CD4-positive, alpha-beta memory T cell (primary cell): ENCODE measurements at places on chromosomes 11 and 22. TPM values are rescaled to one million over a fixed set of nuclear protein-coding genes. Genes with fewer than 3 reads are reported as not detected.

GRCh38 chr11:122521626-122522025, 133.9 kb upstream of the UBASH3B start:
- H3K4me1 ChIP-seq, result no peaks in the 10 kb centered on the region
- no peak overlapping the region for H3K27ac ChIP-seq
- DNase-seq, result no peak
- H3K36me3 ChIP-seq, result no peaks in the 10 kb centered on the region
- H3K4me3 ChIP-seq, result no peak overlapping the region
- no peaks in the 10 kb centered on the region for H3K27me3 ChIP-seq

DNA sequence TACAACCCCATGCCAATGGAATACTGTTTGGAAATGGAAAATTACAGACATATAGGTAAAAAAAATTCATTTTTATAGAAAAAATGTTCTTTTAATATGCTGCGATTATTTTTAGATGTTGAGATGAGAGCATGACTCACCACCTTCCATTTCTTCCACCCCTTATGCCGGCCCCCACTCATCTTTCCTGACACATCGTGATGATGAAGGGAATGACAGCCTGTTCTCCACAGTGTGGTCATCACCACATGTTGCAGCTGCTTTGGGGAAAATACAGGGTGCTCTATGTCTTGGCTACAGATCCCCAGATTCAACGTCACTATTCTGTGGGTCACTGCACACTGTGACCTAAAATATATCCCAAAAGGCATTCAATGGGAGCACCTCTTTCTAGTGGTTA, 916.2 kb downstream of the METTL15 start:
- H3K27me3 ChIP-seq, result no peaks in the 10 kb centered on the region
- no peak for DNase-seq
- no peaks in the 10 kb centered on the region for H3K36me3 ChIP-seq
- no peak overlapping the region for H3K27ac ChIP-seq

- no peak for DNase-seq
- H3K27ac ChIP-seq, result no peak overlapping the region
- H3K27me3 ChIP-seq, result no peaks in the 10 kb centered on the region
- no peak overlapping the region for H3K4me3 ChIP-seq
Measured at GRCh38 chr11:63829823-63830489, 9.0 kb upstream of the MARK2 start.

GRCh38 chr22:48651981-48652538, 1175.6 kb downstream of the BRD1 start:
- no peaks in the 10 kb centered on the region for H3K27me3 ChIP-seq
- no peak overlapping the region for H3K27ac ChIP-seq
- DNase-seq, result no peak
- no peaks in the 10 kb centered on the region for H3K36me3 ChIP-seq
- H3K4me1 ChIP-seq, result no peaks in the 10 kb centered on the region
- H3K4me3 ChIP-seq, result no peak overlapping the region

DNA sequence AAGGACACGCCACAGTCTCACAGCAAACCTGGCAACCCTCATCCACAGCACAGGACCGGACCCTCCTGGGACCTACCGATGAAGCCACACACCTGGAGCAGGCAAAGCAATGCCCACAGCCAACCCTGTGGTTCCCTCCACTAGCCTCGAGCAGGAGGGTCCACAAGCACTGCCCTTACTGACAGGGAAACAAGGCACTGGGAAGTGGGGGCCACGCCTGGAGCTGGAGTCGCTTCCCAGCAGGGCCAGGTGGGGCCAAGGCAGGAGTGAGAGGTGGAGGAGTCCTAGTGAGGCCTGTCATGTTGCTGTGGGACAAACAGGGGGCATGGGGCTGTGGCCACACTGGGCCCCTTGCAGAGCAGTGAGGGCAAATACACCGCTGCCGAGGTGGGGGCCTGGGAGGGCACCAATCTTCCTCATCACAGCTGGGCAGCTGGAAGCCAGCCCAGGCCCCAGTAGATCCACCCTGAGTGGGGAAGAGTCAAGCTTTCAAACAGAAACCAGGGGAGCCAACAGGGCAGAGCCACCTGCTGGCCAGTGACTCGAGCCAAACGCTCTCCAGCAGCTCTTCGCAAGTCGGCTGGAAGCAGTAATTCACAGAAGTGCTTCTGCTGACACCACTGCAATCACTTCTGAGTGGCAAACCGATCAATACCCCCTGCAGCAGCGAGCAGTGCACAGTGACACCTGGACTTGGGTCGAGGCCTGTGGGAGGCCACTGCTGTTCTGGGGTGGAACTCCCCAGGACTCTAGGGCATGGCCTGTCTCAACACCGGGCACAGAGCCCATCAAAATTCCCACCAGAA, 13.7 kb downstream of the SULT4A1 start:
- no peaks in the 10 kb centered on the region for H3K27me3 ChIP-seq
- no peak for DNase-seq
- H3K4me3 ChIP-seq, result no peak overlapping the region

Gene DMC1
- 1.1 TPM for total RNA-seq

Gene FIBIN
- not detected for total RNA-seq
